Stimulated activated CD8-positive, alpha-beta memory T cell treated with anti-CD3 and anti-CD28 coated beads, Interleukin-4, amount 100 ng/mL, for 48 hours (primary cell): ENCODE measurements at places on chromosomes 12 and 14.
A peak's percentile ranks its signal among the peaks of the same experiment; 100 is the strongest.

GRCh38 chr12:126914170-126914793 is 1352.7 kb upstream of the TMEM132C start:
- DNase-seq: no peak

DNA sequence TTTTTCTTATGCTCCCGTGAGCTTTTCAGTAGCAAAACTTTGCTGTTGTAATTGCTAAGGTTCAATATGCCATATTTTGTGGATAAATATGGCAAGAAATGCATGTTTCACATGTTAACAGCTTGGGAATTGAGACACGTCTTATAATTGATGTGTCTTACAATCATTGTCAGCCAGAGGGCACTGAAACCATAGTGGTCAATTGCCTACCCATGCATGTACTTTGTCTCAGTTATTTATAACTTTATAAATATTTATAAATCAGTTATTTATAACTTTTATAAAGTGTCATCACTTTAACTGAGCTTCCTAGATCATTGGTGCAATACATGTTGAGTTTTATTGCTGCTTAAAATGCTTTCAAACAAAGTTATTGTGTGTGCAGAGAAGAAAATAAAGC is 82.0 kb downstream of the CATSPERB start:
- DNase-seq: peak; percentile 24

DNA sequence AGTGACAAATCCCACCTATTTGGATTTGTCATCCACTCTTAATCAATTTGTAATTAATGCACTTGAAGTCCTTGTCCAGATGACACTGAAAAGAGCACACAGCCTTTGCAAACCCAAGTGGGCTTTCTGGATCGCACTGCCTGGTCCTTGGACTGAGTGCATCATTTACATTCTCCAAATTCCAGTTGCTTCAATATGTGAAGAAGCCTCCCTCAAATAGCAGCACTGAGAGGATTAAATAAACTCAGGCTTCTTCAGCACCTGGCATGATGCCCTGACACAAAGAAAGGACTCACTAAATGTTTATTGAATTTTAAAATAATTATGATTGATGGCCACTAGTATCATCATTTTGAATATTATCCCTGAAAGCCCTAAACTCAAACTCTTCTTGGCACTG is 496.5 kb downstream of the VRK1 start:
- DNase-seq: no peak

GRCh38 chr12:50411051-50411660 is 10.5 kb downstream of the LARP4 start:
- no peak for DNase-seq

DNA sequence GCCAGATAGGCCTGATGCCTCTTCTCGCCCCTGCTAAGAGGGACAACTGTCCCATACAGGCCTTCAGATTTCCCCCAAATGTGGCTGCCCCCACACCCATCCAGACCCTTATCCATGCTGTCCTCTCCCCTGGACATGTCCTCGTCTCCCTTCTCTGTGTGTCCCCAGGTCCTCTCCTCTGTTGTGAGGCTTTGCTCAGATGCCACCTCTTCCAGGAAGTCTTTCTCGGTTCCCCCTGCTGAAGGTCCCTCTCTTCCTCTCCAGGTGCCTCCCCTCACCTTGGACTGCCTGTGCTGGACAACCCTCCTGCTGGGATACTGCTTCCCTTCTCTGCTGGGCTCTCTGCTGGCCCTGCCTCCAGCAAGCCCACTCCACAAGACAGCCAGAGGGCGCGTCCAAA is 33.7 kb downstream of the BEGAIN start:
- DNase-seq: no peak
